ENCODE measurements at places on chromosomes 2 and 18.

GRCh38 chr2:227862227-227862740, 9.1 kb upstream of the DAW1 start:
- no peak for DNase-seq

DNA sequence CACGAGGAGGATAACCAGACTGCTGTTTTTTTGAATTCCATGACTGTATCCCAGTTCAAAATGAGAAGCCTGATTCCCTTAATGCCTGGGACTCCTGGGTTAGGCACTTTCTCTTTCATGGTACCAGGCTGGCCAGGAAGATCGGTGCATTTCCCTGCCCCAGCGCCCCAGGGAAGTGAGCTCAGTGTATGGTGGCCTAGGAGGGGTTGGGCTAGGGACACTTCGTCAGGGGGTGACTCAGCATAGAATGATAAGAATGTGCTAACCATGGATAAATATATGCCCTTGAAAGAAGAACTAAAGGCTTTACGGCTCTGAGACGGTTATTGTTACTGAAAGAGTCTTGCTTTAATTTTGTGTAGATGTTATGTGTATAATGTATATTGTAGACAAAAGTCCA, 27.5 kb upstream of the FAM237A start:
- no peak for DNase-seq

- DNase-seq = no peak
Observed at GRCh38 chr2:160294889-160295288, 94.8 kb upstream of the ITGB6 start.

DNA sequence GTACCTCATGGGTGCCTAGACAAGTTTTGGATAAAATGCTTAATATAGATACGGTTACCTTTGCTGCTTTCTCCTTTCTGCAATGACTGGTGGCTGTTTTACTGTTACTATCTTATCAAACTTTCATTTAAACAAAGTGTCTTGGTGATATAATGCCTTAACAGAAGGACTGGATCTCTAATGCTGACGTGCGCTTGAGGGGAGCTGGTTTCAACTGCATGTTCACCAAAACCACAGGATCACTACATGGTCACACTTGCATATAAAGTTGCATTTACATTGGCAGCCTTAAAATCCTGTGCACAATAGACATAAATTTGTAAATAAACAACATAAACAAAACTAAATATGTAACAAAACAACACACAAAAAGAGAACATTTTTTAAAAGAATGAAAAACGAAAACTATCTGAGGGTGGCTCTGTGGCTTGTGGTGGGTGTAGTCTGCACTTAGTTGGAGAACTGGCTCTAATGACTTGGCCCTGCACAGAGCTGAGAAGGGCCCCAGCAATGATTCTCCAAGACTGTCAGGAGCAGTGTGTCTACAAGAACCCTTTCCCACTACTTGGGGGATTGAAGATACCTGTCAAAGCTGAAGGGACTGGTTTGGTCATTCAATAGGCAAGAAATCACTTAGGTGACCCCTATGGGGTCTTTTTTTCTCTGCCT, 135.5 kb downstream of the UXS1 start:
- DNase-seq = no peak

DNA sequence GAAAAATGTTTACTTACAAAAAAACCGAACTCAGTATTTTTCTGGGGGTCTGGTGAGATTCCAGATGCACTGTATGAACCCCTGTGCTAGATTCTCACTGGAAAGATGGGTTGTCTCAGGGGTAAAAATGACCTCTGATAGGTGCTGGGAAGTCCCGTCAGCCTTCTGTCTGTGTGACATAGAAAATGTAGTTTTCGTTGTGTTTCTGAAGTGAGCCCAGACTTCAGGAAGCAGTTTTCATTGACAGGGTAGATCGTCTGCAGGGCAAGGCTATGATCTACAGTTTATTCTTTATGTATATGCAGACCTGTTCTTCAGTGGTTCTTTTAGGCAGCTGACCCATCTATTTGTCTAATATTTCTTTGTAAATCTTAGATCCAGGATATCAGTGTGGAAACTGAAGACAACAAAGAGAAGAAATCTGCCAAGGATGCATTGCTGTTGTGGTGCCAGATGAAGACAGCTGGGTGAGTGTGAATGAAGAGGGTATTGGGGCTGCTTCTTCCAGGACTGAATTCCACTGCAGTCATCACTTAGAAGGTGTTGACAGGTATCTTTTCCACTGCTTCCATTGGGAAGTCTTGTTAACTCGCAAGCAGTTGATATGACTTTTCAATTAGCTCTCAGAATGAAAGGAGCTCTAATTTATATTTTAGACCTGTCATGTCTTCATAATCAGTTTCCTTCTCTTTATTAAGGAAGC, 107.5 kb upstream of the EML6 start:
- DNase-seq = no peak

GRCh38 chr18:55221622-55222021, 262.4 kb upstream of the CCDC68 start:
- no peak for DNase-seq

DNA sequence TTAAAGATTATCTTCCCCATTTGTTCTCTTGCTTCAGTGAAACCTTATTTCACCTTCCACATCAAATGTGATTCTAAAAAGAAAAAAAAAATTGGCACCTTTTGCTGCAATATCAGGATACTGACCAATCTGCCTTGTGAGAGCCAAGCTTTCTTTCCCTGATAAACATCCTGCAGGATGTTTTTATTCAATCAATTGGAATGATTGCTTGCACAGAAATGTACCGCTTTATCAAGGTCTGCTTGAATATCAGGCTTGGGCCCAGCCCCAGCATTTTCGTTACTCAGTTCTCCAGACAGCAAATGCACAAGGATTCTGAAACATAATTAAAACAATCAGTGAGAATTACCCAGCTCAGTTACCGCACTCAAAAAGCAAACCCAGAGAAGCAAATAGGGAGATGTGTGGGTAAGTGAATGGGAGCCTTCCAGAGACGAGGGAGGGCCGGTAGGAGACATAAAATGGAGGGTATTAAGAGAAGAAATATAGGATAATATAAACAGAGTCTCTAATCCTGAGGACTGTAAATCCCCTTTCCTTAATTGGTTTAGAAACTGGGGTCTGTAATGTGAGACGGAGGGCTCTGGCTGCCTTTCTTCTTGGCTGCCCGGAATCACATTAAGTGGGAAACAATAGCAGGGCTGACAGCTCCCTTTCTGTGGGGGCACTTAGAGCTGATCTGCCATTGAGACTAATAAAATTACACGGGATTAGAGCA, 291.8 kb downstream of the ICOS start:
- no peak for DNase-seq

Data from amniotic stem cell (primary cell).